ENCODE measurements at places on chromosomes 13 and 19. TPM values are rescaled to one million over a fixed set of nuclear protein-coding genes. Genes with fewer than 3 reads are reported as not detected.

The CFD gene
- 567 TPM for polyA plus RNA-seq

The ZNF574 gene
- polyA plus RNA-seq = 3.4 TPM

The RNF17 gene
- polyA plus RNA-seq = 0.14 TPM

The CYP2A7 gene
- not detected for polyA plus RNA-seq

The KLF2 gene
- polyA plus RNA-seq = 22.4 TPM

The SYCN gene
- polyA plus RNA-seq = not detected

The ELANE gene
- polyA plus RNA-seq = 5.4 TPM

The ZNF525 gene
- 3.3 TPM for polyA plus RNA-seq

The IGFL1 gene
- polyA plus RNA-seq = not detected

GRCh38 chr13:79547211-79548195 is 66.5 kb downstream of the NDFIP2 start:
- no peak for DNase-seq

DNA sequence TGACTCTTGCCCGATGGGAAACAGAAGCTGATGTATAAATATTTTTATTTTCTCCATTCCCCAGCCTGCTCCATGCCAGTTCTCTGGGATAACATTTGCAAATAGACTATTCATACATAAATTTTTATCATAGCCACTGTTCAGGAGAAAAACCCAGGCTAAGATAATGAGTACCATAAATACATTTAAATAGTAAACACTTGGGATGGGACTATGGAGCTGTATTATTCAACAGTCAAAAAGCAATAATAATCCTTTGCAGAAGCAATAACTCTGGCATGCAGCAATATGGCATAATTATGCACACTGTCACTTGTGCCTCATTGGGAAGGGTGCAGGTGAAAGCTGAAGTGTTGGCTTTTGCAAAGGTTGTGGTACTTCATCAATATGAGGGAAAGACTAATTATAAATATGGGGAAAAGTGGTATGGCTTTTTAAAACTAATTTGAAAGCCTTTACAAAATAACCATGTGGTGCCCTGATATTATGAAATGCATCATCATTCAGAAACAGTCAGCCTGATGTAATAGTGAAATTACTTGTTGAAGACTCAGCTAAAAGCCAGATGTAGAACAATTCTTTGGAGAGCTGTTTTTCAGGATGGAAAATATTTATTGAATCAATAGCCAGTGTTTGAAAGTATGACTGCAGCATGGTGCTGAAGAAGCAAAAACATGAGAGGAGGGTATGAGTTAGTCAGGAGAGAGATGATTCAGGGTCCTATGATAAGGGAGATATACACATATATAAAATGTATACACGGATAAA is 2476.7 kb downstream of the PCDH9 start:
- DNase-seq = no peak

DNA sequence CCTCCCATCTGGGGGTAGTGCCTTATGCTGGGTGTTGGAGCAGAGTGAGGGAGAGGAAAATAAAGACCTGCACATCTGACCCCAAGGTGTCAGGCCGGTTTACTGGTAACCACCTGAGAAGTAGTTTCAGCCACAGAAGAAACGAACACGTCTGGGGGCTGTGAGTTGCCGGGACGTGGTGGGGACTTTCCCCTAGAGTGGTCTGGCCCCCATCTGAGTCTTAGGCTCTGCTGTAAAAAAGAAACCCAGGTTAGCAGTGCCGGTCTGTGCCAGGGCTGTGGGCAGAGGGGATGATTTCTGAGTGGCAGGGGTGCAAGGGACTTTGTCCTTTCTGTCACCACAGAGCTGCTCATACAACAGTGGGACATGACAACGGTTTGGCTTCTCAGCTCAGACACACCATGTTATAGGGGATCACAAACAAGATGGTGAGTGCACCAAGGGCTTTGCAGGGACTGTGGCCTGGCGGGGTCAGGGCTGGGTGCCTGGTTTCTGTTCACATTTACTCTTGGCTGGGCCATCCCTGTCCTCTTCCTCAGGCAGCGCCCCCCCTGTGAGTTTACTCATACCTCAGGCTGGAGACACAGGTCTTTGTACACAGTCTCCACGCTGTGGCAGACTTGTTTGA is 9.0 kb downstream of the GCDH start:
- no peak for DNase-seq

DNA sequence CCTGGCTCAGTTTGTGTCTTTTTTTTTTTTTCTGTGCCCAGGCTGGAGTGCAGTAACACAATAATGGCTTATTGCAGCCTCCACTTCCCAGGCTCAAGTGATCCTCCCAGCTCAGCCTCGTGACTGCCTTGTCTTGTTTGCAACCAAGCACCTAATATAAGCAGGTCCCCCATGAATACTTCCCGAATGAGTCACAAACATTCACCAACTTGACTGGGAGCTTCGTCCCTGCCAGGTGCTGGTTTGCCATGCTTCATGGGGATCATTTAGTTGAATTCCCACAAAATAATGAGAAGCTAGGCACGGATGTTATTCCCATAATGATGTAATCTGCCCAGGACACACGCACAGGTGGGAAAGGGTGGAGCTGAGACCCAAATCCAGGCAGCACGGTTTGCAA is 176.5 kb downstream of the CACNA1A start:
- DNase-seq = no peak

DNA sequence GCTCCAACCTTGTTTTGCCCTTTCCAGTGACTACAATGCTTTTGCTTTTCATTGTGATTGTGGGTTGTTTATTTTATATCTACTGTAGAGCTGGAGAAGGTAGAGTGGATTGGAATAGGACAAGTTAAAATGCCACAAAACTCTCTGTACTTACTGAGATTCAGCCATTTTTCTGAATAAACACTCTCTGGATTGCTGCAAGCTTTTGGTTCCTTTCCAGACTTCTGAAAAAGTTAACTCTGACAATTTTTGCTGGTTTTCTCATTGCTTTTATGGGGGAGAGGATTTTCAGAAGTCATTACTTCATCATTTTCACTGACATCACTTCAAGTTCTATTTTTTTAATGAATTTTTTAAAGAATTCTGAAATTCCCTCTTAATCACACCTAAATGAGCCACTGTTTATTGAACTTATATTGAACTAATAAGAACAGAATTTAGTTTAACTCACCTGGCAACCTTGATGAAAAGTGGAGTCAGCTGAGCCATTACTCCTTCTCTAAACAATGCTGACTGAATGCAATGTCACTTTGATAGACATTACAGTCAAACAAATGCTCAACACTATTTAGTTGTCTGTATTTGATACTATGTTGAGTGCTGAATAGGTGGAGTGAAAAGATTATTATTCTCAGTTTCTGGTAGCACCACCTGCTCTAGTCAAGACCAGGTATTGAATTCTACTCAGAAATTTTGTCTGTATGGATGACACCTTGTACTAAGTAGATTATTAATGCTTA is 303.5 kb downstream of the DLEU7 start:
- DNase-seq = no peak

- no peak for DNase-seq
These were observed 756.7 kb downstream of the UQCRFS1 start for GRCh38 chr19:28456252-28456651.

DNA sequence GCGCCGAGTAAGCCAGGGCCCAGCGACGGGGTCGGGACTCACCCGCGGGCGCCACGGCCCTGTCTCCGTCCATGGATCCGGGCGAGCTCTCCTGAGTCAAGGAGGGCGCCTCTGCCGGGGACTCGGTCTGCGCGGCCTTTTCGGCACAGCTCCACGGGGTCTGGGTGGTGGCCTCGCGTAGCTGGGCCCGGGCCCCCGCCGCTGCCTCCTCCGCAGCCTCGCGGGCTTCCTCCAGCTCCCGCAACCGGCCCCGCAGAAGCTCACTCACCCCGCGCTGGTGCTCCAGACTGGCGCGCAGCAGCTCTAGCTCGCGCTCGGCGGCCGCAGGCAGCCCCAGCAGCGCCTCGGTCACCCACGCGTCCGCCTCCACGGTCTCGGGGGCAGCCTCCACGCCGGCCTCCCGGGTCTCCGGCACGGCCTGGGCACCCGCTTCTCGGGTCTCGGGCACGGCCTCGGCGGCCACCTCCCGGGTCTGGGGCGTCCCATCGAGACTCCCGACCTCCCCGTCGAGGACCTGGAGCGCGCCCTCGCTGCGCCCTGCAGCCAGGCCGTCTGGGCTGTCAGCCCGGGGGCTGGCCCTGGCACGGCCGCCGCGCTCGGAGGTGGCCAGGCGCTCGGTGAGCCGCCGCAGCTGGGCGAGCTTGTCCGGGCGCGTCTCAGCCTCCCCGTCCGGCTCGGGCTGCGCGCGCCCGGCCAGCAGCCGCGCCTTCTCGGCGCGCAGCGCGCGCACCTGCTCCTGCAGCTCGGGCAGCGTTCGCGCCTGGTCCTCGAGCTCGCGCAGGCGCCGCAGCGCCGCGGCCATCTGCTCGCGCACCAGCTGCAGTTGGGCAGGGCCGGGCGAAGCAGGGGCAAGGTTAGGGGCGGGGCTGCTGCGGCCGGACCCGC is 8.4 kb downstream of the KANK3 start:
- no peak for DNase-seq

DNA sequence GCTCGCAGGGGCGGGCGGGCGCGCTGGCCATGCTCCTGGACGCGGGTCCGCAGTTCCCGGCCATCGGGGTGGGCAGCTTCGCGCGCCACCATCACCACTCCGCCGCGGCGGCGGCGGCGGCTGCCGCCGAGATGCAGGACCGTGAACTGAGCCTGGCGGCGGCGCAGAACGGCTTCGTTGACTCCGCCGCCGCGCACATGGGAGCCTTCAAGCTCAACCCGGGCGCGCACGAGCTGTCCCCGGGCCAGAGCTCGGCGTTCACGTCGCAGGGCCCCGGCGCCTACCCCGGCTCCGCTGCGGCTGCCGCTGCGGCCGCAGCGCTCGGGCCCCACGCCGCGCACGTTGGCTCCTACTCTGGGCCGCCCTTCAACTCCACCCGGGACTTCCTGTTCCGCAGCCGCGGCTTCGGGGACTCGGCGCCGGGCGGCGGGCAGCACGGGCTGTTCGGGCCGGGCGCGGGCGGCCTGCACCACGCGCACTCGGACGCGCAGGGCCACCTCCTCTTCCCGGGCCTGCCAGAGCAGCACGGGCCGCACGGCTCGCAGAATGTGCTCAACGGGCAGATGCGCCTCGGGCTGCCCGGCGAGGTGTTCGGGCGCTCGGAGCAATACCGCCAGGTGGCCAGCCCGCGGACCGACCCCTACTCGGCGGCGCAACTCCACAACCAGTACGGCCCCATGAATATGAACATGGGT is 599 bp downstream of the ZIC2 start:
- DNase-seq = no peak

GRCh38 chr13:63345835-63346234 is 1930.2 kb upstream of the PCDH20 start:
- no peak for DNase-seq

DNA sequence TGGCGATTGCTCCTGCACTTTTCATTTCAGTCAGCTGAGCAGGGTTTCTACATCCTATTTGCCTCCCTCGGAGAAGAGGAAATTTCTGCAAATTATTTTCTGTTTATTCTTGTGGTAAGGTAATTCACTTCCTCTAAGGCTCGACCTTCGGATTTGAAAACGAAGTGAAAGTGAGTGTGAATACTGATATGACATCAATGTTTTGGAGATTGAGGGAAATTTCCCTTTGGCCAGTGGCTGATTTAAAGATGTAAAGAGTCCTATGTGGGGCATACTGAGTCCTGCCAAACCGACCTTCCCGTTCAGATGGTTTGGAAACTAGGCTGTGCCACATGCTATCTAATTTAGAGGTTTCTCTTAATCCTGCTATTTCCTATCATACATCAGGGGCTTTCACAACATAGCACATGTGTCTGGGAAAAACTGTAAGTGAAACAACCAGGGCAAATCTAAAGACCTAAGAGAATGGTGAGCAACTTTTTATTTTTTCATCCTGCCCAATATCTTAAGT is 112.3 kb downstream of the POSTN start:
- DNase-seq = no peak

- DNase-seq = no peak
These were observed 154.7 kb upstream of the TSC22D1 start for GRCh38 chr13:44730851-44731250.

DNA sequence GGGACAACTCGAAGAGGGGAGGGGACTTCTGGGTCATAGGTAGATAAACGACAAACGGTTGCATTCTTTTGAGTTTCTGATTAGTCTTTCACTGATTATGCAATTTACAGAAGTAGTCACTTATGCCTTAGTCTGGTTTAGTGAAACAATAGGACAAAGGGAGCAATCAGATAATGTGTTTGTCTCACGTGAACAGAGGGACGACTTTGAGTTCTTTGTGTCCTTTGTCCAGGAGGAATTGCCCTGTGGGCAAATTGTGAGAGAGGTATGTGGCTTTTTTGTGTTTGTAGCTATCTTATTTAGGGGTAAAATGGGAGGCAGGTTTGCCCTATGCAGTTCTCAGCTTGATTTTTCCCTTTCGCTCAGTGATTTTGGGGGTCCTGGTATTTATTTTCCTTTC is 362.9 kb upstream of the PCDH20 start:
- no peak for DNase-seq

- DNase-seq = no peak
These were observed 5.2 kb upstream of the OR10H1 start for GRCh38 chr19:15820646-15821045.

GRCh38 chr19:5340637-5341447 is at the start of gene PTPRS:
TSS of gene PTPRS (minus strand) at chr19:5340812. CDS start at chr19:5286140, 54,672 bp downstream.
- DNase-seq = peak; percentile 86

DNA sequence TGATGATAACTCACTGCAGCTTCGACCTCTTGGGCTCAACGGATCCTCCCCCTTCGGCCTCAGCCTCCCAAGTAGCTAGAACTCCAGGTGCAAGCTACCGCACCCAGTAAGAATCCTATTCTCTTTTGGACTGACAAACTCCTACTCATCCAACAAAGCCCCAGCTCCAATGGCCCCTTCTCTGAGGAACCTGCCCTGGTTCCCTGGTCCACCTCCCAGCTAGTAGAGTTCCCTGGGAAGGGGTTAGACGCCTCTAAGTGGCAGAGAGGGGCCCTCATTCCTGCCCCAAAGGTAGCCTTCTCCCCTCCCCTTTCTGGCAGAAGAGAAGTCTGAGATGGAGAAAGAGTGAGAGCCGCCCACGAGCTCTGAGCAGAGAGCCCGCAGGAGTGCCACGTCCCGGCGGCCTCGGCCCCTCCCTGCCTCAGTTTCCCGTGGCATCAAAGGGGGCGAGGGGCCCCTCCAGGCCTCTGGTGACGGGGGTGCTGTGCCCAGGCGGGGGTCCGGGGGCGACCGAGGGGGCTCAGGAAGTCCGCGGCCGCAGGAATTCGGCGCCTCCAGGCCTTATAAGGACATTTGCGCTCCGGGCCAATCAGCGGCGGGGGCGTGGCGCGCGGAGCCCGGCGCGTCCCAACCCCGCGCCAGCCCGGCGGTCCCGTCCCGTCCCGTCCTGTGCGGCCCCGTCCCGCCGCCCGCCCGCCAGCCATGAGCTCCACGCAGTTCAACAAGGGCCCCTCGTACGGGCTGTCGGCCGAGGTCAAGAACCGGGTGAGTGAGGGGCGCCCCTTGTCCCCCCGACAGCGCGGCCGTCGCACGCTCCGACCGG is at the start of gene CNN2:
Gene CNN2, plus strand, starts transcription at position 649 of the 823 bp plus-strand sequence. Its CDS starts 54 bp downstream, at position 703.
- DNase-seq = peak; percentile 78
